ENCODE measurements at places on chromosomes 7 and 10.

DNA sequence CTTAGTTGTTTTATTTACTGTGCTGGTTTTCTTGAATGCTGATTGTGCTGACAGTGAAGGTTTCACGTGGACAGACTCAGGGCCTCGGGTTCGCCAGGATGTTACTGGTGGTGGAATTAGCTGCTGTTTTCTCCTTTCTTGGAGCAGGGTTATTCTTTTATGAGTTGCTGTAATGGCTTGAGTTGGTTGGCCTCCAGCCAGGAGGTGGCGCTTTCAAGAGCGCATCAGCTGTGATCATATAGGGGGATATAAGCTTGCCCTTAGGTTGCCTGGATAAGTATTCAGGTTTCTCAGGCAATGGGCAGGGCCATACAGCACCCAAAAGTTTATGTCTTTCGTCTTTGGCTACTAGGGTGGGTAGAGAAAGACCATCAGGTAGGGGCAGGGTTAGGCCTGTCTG is 741.3 kb downstream of the PHTF2 start:
- DNase-seq: no peak

GRCh38 chr10:48492201-48492600 is 112.7 kb downstream of the ARHGAP22 start:
- DNase-seq: no peak

DNA sequence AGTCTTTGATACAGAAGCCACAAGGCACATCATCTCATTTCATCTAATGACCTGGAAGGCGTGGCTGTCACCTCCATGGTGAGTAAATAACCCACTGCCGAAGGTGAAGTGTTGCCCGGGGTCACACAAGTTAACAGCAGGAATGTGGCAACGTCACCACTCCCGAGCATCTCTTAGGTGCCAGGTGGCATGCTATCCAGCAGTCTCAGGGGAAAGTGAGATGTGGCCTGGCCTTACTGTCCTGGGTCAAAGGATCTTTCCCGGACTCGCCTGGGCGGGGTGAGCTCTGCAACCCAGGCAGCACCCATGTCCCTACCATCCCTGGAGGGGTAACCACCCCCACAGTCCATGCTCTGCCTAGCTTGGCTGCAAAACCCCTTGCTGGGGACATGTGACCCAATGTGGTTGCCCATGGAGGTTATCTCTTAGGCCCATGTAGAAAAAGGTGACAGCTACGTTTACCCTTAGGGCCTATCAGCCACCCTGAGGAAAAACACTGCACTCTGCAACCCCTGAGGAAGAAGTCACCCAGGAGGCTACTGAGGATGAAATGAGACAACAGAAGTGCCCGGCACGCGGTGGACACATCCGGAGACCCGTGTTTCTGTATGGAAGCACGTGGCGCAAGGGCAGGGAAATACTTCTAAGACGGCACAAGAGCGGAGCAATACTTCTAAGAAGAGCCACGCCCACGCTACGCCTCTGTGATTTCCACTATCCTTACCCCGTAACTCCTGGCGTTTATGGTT is 52.0 kb downstream of the BAIAP2L1 start:
- peak; percentile 72 for DNase-seq

DNA sequence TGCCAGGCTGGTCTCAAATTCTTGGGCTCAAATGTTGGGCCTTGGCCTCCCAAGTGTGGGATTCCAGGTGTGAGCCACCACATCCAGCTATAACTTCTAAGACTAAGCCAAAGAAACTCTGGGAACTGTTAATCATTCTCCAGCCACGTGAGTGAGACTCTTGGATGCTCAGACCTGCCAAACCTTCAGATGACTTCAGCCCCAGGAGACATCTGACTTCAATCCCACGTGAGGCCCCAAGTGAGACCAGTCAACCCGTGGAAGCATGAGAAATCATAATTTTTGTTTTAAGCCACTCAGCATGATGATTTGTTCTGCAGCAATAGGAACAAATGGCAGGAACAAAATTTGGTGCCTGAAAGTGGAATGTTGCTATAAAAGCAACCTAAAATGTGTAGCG is 4.3 kb upstream of the PCBD1 start:
- DNase-seq: no peak

DNA sequence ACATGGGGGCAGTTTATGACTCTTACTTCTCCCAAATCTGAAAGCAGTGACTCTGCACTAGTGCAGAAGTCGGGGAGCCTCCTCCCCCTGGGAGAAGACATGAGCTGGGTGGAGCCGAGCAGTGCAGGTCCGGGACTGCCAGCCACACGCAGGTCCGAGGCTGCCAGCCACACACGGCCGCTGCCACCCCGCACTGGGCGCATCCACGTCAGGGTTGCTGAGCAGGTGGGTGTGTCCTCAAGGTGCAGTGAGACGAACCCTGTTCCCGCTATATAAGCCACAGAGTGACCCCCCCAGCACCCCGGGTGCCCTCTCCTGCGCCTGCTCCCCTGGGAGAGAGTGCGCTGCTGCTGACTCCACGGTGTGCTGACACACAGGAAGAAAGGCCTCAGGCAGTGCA is 430.2 kb downstream of the PTPRN2 start:
- no peak for DNase-seq

DNA sequence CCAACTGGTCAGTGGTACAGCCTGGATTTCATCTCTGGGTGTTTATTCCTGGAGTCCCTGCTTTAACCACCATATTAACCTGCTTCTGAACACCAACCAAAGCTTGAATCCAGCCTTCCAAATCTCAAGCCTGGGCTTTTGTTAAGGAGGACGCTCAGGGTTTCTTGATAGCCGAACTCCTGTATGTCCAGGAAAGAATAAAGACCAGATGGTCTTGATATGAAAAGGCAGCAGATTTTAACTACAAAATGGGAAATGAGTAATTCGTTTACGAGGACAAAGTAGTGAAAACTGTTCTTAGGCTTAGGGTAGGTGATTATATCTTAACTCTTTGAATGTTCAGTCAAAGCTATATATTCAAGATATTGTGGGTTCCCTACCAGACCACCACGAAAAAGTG is 129.1 kb upstream of the INSYN2A start:
- DNase-seq: no peak

DNA sequence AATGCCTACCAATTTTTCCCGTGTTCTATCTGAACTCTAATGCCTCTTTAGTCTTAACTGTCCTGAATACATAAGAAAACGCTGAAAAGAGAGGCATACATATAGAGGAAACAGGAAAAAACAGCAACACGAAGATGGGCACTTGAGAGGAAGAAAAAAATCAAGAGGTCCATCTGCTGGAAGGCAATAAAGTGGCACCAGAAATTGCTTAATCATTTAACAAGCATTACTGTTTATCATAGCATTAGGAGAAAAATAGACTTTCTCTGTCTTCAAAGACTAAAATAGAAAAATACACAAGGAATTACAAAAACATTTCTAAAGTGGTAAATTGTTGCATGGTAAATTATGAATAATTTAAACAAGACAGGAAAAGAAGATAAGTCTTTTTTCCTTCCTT is 35.0 kb downstream of the NSUN6 start:
- peak; percentile 40 for DNase-seq

- no peak for DNase-seq
Measured at GRCh38 chr7:54242776-54243175, 299.4 kb upstream of the VSTM2A start.

DNA sequence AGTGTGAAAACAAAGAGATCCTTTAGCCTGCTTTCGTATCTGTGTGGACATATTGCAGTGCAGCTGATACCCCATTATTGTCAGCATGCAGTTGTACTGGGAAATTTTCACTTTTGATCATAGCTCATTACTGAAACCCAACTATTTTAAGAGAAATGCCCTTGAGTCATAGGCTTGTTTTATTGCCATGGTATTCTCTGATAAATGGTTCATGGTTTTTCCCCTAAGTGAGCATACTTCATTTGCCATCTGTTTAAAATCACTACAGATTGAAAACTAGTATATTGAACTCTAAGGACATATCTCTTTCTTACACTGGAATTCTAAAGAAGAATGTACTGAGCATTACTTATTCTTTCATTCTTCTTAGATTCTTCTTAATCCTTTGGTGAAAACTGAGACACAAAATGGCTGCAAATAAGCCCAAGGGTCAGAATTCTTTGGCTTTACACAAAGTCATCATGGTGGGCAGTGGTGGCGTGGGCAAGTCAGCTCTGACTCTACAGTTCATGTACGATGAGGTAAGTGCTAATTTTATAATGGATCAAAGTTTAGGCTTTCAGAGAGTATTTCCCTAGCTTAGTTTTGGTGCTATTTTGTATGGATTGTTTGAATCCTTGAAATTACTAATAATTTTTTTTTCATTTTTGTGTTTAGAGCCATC is 63.0 kb downstream of the RALA start:
- DNase-seq: no peak

Data from Caki2 (cell line).